Fibroblast of skin of right biceps (primary cell): ENCODE measurements at places on chromosomes 1 and 21.

GRCh38 chr1:169200319-169200718 lies 93.8 kb downstream of the ATP1B1 start:
- no peak for DNase-seq

GRCh38 chr21:33069243-33069642 lies 698 bp upstream of the OLIG1 start:
- no peak for DNase-seq

- no peak for DNase-seq
Observed at GRCh38 chr21:17513214-17514123, 626 bp downstream of the CXADR start.

GRCh38 chr1:108560189-108560873 lies 431 bp downstream of the EEIG2 start:
- DNase-seq: peak; percentile 11

DNA sequence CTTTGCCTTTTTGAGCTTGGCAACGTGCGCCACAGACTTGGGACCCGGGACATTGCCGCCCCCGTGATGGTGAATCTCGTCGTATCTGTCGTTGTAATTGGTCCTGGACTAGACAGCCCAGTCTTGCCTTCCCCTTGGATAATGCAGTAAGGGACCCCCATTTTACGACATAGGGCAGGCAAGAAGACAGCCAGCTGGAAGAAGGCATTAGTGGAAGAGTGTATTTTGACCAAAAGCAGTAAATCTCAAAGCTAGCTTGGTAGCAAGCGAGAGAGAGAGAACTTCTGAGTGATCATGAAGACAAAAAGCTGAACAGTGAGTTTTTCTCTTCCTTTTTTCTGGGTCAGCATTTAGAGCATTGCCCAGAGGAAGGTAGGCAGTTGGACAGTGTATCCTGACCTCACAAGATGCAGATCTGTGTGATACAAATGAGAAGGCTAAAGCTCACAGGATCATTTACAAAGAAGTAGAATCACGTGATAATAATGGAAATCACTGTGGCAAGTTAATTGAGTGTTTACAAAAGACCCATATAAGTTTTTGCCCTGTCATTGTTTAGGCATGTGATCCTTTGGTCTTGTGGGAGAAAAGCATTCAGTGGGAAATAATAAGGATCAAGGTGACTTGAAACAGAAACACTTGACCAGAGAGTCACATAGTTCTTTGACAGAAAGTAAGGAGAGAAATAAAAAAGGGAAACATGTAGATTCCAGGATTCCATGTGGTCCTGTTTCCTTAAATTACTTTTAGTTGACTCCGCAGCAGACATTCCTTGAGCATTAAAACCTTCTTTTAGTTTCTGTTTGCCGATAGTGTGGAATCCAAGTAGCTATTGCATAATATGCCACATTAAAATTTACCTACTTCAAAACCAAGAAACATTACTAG lies 66.3 kb downstream of the CNST start:
- peak; percentile 89 for DNase-seq

DNA sequence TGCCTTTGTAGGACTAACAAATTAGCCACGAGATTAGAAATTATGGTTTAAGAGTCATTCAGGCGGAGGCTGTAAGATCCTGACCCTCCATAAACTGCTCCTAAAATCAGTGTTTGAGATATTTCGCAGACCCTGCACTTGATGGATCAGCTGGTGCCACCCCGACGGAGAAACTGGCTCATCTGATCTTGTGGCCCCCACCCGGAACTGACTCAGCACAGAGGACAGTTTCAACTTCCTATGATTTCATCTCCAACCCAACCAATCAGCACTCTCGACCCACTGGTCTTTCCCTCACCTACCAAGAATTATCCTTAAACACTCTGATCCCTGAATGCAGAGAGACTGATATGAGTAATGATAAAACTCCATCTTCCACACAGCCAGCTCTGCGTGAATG lies 3.7 kb upstream of the JAM2 start:
- DNase-seq: no peak

- peak; percentile 55 for DNase-seq
Observed at GRCh38 chr1:79845936-79846335, 839.4 kb upstream of the ADGRL4 start.

DNA sequence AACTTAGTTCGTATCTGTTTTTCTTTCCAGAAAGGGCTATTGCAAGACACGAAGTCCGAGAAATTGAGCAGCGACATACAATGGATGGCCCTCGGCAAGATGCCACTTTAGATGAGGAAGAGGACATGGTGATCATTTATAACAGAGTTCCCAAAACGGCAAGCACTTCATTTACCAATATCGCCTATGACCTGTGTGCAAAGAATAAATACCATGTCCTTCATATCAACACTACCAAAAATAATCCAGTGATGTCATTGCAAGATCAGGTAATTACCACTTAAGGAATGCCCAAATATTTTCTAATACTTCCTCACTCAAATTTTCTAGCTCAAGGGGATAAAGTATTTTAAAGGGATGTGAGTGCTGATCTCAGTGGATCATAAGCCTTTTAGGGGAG lies 158.5 kb downstream of the HS2ST1 start:
- no peak for DNase-seq

GRCh38 chr1:212656730-212657129 lies 42.9 kb downstream of the BATF3 start:
- DNase-seq: peak; percentile 44

DNA sequence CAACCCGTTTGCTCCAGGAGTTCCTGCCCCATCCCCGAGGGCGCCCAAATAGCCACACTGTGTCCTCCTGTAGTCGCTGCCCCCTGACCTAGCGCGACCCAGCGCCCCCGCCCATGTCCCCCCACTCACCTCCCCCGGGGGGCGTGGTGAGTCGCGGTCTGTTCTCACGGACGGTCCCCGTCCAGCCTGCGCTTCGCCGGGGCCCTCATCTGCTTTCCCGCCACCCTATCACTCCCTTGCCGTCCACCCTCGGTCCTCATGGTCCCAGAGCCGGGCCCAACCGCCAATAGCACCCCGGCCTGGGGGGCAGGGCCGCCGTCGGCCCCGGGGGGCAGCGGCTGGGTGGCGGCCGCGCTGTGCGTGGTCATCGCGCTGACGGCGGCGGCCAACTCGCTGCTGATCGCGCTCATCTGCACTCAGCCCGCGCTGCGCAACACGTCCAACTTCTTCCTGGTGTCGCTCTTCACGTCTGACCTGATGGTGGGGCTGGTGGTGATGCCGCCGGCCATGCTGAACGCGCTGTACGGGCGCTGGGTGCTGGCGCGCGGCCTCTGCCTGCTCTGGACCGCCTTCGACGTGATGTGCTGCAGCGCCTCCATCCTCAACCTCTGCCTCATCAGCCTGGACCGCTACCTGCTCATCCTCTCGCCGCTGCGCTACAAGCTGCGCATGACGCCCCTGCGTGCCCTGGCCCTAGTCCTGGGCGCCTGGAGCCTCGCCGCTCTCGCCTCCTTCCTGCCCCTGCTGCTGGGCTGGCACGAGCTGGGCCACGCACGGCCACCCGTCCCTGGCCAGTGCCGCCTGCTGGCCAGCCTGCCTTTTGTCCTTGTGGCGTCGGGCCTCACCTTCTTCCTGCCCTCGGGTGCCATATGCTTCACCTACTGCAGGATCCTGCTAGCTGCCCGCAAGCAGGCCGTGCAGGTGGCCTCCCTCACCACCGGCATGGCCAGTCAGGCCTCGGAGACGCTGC lies 1.1 kb downstream of the HTR6 start:
- no peak for DNase-seq

DNA sequence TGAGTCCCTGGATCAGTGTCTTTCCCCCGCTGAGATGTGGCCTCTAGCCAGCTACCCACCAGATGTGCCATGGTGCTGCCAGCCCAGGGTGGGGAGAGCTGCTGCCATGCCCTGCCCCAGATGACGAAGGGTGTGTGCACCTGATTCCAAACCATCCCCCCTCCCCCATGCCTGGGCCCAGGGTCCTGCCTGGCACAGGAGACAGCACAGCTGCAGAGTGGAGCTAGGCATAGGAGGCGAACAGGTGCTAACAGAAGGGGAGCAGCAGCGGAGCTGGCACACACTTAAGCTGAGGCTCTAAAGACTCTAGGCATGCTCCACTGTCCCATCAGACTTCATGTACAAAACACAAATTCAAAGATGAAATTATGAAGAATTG lies 9.0 kb upstream of the LDLRAP1 start:
- no peak for DNase-seq

- no peak for DNase-seq
Observed at GRCh38 chr1:22264464-22265341, 121.8 kb upstream of the WNT4 start.

GRCh38 chr1:173506437-173506836 lies 29.3 kb downstream of the PRDX6 start:
- DNase-seq: no peak

DNA sequence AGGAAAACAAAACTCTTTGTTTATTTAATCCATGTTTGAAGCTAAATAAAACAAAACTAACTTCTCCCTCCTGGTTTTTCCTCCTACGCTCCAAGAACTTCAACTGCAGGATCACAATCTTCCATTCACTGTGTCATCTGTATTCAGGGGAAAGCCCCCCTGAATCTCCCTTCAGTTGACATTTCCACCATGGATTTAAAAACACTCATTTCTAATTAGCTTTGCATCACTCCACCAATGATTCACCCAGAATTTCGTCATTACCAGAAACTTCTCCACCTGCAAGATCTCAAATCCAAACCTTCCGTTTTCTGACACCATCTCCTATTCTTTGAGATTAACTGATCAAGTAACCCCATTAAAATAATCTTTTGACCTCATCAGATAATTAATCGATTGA lies 10.9 kb upstream of the RGS5 start:
- DNase-seq: no peak

DNA sequence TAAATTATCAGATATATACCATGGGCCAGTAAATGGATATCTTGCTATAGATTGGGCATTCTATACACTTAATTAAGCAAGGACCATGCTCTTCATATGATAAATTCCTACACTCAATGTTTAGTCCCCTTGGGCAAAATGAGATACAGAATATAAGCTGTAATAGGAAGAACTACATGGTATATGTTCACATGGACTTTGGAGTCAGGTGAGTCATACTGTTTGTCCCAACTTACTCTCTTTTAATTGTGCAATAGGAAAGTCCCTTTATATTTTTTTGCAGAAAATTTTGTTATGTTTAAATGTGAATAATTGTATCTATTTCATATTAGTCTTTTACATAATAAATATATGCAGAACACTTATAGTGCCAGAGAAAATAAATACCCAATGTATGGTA lies 820.2 kb upstream of the ADAMTS5 start:
- no peak for DNase-seq

DNA sequence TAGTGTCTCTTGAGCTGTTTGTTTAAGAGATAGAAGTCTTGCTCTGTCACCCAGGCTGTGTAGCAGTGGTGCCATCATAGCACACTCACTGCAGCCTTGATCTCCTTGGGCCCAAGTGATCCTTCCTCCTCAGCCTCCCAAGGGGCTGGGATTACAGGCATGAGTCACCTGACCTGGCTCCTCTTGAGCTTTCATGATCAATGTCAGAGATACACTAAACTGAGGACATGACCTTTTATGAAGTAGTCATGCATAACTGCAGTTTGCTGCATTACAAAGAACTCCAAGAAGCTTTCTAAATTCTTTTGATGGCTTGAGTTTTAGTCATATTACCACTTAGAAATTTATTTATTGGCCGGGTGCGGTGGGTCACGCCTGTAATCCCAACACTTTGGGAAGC lies 77.7 kb downstream of the CC2D1B start:
- DNase-seq: peak; percentile 74

GRCh38 chr21:23014021-23014420 lies 2015.8 kb downstream of the NCAM2 start:
- DNase-seq: no peak

DNA sequence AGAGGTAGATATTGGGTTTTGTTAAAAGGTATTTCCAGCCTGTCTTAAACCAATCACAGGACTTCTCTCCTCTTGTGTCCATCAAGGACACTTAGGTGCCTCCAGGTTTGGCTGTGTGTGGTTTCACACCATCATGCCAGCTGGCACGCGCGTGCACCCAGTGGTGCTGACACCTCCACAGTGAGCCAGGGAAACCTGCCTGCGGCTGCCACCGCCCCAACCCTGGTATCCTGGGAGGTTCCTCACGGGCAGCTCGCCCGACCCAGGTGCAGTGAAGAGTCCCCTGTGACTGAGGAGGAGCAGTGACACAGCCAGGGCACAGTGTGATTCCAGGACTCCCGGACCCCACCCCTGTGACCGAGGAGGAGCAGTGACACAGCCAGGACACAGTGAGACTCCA lies 13.2 kb upstream of the COL6A2 start:
- DNase-seq: no peak

GRCh38 chr21:33496345-33496744 lies 4.8 kb upstream of the DNAJC28 start:
- DNase-seq: no peak

DNA sequence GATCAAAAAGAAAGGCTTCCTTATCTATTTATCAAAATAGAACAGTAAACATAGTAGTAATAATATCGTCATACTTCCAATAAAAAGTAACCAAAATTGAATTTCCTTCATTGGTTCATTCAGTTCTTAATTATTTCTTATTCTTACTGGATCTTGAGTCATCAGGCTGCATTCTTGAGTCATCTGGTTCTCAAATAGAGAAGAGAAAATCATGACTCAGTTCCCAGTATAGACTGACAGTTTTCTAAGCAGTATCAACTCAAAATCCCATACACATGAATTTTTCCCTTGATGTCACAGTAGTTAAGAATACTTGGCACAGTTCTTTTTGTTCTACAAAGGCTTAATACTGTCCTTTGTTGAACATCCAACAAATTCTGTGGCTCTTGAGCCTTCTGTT lies 626.9 kb upstream of the ADGRL4 start:
- peak; percentile 88 for DNase-seq

- no peak for DNase-seq
Observed at GRCh38 chr21:42179316-42179715, 39.6 kb upstream of the ABCG1 start.

GRCh38 chr1:90821788-90822359 lies 104.8 kb upstream of the BARHL2 start:
- no peak for DNase-seq

DNA sequence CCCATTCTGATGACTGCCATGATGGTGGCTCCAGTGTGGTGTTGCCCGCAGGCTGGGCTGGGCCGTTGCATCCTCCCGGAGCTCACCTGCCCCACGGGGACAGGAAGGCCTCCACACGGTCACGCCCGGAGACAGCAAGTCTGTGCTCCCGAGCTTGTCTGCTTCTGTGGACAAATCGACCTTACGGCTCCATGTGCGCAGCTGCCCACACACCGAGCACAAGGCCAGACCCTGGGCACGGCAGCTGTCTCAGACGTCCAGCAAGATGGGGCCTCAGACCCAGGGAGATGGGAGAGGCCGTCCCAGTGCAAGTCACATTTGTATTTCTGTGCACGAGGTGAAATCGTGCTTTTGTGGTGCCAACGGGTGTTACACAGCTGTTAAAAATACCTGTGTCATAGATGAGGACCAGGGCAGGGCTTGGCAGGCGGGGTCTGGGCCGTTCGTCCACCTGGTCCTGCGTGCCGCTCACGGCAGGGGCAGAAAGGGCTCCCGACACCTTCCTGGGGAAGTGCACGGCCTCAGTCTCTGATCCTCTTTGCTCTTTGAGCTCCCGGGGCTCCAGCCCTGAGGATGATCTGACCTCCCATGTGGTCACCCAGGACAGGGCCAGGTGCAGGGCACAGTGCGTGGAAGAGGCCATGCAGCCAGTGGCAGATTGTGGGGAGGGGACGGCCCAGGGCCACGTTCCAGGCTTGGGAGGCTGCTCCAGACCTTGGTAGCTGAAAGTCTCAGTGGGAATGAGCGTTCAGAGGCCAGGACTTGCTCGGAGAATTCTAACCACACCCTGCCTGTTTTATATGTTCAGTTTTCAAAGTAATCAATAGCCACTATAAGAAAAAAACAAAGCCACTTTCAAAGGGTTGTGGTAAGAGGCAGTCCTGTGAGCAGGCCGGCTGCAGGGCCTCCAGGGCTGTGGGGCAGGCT lies 13.5 kb downstream of the COL6A1 start:
- no peak for DNase-seq
